Common myeloid progenitor, CD34-positive (primary cell): ENCODE measurements at places on chromosomes 1 and 21.

DNA sequence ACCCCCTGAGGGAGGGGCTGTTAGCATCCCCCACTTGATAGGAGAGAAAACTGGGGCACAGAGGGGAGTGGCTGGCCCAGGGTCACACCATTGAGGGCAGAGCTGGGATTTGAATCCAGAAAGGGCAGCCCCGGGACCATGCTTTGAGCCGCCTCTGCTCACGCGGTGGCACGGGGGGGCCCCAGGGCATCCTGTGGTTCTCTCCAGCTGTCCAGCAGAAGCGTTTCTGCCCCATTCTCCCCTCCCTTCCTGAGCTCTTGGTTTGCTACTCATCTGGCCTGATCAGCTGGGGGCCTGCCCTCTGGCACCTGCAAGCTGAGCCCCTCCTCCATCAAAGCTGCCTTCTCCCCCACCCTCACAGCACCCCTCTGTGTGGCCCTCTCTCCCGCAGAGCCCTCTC is 37.5 kb downstream of the FBXO2 start:
- no peak for DNase-seq

GRCh38 chr21:38329162-38329561 is 72.4 kb downstream of the KCNJ15 start:
- DNase-seq = no peak

DNA sequence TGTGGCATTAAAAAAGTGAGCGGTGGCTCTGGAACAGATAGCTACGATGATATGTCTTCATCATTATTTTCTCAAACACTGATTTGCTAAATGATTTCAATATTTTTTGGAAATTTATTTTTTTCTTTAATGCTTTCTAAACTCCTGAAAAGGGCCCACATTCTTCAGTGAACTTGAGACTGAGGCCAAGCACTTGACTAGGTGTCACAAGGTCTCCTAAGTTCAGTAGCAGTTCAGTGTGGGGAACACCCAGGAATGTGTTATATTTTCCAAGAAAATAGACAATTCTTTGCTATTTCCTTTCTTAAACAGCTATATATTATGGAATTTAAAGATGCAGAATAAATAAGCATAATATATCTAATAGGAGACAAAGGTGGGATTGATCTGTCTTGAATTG is 850.9 kb downstream of the USP25 start:
- DNase-seq = no peak

DNA sequence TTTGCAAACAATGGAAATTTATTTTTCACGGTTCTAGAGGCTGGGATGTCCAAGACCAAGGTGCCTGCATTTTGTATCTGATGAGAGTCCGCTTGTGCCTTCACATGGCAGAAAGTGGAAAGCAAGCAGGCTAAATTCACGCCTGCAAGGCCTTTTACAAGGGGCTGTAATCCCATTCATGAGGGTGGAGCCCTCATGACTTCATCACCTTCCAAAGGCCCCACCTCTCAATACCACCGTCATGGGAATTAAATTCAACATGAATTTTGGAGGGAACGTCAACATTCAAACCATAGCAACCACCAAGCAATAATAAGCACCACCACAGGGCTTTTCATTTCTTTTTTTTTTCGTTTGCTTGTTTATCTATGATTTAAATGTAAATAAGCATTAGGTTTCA is 115.3 kb downstream of the C1orf21 start:
- DNase-seq = no peak

- DNase-seq = peak; percentile 83
These were observed 40.2 kb downstream of the RASAL2 start for GRCh38 chr1:178134061-178134460.

GRCh38 chr1:32763221-32763620 is 53.9 kb downstream of the YARS1 start:
- DNase-seq = no peak

DNA sequence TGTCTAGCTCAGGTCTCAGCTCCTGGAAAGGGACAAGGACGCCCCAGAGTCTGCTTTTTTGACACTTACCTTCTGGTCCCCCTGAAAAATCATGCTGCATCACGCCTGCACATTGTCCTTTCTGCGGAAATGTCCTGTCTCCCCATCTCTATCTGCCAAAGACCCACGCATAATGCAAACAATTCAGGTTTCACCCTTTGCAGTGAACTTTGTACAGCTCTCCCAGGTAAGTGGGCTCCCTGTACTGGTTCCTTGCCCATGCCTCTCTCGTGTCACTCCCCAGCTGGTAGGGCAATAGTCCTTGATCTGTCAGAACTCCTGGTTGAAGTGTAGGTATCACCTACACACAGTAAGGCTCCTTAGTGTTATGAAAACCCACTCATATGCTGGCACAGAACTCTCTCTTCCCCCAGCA is 102.9 kb upstream of the IRF2BP2 start:
- no peak for DNase-seq

GRCh38 chr1:155499953-155500639 is 62.5 kb downstream of the ASH1L start:
- DNase-seq = peak; percentile 11

DNA sequence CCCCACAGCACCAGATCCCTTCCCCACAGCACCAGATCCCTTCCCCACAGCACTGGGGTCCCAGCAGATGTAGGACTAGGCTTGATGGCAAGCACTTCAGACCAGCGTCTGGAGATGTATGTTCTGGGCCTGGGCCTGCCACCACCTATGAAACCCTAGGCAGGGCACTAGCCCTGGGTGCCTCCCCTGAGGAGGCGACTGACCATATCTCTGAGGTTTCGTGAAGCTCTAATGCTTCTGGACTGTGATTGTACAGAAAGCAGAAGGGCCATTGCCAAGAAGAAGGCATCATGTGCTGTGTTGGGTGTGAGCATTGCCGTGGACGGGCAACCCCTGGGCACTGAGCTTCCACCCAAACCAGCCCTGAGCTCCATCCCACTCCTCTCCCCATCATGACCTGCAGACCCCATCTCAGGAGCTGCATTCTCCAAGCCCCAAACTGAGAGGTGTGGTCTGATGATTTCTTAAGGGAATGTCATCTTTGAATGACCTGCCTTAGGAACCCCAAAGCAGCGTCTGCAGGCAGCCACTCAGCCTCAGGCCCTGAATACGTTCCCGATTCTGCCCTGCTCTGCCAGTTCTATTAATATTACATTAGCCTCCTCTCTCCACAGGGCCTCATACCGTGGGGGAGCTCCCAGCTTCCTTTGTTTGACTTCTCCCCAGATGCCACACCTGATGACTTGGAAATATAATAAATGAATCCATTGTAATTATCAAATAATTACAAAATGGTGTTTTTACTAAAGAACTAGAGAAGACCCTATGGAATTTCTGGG is 163.4 kb downstream of the TRIM33 start:
- no peak for DNase-seq

GRCh38 chr1:228281631-228282328 is 73.9 kb downstream of the OBSCN start:
- no peak for DNase-seq

GRCh38 chr1:220511785-220512184 is 16.2 kb upstream of the MARK1 start:
- no peak for DNase-seq

DNA sequence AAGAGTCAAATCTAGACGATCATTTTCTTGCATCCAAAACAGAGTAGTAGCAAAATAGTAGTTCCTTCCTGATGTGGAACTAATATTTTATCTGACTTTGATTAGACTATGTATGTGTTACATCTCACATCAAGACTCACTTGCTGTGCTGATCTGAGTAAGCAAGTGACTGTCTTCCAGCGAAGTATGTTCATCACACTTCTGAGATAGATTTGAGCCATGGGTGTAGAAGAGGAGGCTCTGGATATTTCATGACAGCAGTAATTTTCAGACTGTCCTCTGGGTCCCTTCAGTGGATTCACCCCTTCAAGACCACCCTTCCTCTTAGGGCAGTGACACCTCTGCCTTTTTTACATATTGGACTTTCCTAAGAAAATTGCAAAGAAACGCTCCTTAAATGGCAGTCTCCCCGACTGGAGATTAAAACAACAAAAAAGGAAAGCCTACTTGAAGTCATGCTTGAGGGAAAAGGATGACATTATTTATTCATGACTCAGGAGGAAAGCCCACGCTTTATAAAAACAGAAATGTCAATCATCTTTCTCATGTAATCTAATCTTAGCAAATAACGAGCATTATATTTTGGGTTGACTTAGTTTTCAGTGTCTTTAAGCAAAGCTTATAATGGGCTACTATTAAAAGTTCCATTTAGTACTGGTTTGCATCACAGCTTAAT is 22.8 kb downstream of the ATP1B1 start:
- no peak for DNase-seq

DNA sequence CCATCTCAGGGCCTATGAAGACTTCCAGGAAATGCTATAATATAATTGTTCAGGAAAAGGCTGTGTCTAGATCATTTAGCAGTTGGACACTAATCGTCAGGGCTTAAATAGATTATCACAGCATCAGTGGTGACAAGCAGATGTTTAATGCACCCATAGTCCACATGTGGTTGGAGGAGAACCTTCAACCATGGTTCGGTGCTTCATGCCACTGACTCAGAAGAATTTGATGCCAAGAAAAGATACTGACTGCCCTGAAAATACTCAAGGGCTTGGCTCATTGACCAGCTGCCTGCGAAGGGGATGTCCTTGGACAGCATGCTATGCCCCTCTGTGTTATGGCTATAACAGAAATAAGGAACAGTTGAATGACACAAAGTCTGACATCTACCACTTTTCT is 175.7 kb downstream of the HHIPL2 start:
- DNase-seq = no peak

DNA sequence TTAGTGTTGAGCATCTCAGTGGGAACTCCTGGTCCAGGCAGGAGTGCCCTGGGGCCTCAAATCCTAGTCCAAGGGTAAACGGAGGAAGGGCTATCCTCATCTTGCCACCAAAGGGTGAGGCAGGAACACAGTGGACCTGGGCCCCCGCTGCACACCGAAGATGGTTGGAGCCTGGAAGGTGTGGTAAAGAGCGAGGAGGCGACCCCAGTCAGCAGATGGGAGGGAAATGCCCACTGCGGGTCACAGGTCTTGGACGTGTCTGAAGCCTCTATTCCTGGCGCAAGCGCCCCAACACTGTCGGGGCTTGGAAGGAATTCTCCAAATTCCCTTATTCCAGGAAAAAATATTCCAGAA is 38.5 kb upstream of the SYNC start:
- no peak for DNase-seq

DNA sequence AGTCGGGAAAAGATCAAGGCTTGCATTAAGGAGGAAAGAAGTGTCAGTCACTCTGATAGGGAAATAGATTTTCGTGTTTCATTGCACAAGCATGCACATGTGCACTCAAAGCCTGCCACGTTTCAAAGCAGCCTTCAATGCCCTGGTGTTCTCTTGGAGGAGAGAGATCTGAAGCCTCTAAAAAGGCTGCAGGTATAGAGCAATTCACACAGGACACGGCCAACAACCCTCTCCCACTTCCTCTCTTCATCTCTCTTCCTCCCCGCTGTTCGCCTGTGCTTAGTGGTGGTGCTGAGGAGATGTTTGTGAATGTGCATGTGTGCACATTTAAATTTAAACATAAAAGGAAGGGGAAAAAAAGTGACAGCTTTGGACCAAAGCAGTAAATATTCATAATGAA is 117.7 kb downstream of the NUF2 start:
- DNase-seq = no peak

DNA sequence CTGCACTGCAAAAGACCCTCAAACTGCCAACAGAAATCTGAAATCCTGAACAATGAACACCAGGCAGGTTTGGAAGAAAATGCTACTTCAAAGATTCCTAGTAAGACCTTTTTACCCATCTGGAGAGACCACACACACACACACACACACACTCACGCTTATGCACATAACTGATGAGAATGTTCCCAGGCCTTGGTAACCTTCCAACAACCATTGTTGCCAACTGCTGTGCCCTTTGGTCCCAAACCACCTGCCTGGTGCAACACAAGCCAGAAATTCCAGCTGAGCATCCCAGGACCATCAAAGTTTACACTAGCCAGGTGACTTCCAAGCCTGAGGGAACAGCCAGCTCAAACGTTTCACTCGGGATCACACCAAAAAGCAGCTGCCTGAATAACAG is 56.9 kb downstream of the SEC16B start:
- DNase-seq = no peak

DNA sequence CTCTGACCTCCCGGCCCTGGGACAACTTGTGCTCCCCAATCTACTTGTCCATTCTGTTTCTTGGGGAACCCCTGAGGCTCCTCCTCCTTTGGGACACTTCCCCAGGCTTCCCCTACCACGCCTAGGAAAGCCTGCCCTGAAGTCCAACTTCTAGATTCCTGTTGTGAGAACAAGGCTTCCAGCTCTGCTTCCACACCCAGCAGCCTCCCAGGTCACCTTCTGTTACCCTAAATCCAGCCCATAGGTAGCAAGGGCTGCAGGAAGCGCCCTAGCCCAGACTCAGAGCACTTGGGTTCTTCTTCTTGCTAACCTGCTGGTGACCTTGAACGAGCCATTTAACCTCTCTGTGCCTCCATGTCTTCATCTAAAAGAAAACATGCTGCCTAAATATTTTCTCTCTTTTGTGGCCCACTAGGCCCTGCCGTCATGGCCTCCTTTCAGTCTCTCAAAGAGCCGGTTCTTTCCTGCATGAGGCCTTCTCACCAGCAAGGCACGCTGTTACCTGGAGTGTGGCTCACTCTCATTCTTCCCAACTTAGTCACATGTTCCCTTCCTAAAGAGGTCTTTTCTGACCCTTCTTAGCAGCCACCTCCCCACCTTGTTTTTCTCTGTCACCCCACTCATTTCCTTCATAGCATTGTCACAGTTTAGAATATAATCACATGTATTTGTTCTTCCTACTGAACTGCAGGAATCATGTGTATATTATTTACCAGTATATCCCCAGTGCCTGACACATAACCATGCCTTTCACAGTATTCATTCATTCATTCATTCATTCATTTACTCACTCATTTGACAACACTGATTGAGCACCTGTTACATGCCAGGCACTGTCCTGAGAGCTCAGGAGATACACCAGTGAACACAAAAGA is 1.4 kb downstream of the CAPN2 start:
- DNase-seq = no peak

GRCh38 chr1:220966881-220967611 is 87.8 kb downstream of the HLX start:
- DNase-seq = peak; percentile 47
